ENCODE measurements at places on chromosomes 4 and X. TPM values are rescaled to one million over a fixed set of nuclear protein-coding genes. Genes with fewer than 3 reads are reported as not detected.

Gene ANOS1
- not detected for total RNA-seq

Gene CABS1
- total RNA-seq = not detected

Gene MMRN1
- 0.63 TPM for total RNA-seq

Gene SLAIN2
- 61.3 TPM for total RNA-seq

Gene CAPN6
- total RNA-seq = not detected

Gene ARAF
- 68.4 TPM for total RNA-seq

Gene RASSF6
- not detected for total RNA-seq

Gene MAGEA4
- not detected for total RNA-seq

Gene GAGE12J
- total RNA-seq = not detected

Gene ARMCX4
- total RNA-seq = 1.2 TPM

Gene SLIT2
- not detected for total RNA-seq

Gene H2BW2
- not detected for total RNA-seq

Gene DAPP1
- total RNA-seq = 16.7 TPM

DNA sequence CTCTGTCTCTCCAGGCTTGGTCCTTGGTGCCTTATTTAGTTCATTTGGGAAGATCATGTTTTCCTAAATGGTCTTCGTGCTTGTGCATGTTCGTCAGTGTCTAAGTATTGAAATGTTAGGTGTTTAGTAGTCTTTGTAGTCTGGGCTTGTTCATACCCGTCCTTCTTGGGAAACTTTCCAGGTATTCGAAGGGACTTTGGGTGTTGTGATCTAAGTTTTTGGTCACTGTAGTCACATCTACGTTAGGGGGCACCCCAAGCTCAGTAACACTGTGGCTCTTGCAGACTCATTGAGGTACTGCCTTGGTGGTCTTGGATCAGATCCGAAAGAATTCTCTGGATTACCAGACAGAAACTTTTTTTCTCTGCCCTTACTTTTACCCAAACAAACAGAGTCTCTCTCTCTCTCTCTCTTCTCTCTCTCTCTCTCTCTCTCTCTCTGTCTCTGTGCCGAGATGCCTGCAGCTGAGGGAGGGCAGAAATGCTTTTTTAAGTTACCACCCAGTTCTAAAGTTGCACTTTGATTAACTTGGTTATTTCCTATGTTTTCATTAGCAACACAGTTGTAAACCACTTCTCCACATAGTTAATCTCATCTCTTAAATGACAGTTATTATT, 67.6 kb upstream of the SLC7A3 start:
- peak; percentile 32 for DNase-seq

DNA sequence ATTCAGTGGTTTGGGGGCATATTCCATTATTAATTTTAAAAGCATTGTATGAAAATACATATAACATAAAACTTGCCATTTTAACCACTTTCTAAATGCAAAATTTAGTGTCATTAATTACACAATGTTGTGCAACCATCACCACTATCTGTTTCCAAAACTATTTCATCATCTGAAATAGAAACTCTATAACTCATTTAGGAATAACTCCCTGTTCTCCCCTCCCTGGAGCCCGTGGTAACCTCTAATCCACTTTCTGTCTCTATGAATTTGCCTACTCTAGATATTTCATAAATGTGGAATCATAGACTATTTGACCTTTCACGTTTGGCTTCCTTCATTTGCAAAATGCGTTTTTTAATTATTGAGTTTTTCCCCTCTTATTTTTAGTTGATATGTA, 101.4 kb upstream of the GPC4 start:
- DNase-seq = no peak

DNA sequence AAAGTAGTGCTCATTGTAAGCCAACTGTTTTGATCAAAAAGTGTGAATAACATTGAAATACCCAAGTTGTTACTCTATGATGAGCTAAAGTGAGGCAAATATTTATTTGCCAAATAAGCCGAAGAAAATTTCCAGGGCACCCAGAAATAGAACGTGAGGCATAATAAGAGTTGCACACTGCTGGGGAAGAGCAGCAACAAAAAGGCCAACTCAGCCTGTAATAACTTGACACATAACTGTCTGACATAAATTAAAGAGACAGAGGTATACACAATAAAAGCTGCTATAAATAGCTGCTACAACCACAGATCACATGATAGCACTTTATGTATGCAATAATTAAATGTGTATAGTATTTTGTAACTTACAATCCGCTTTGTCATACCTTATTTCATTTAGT, 2.0 kb upstream of the ABCB7 start:
- DNase-seq = no peak

- DNase-seq = no peak
These were observed 181.5 kb downstream of the SLIT2 start for GRCh38 chr4:20433097-20433705.

GRCh38 chrX:78945186-78945912, at the start of gene P2RY10:
Gene P2RY10, plus strand, starts transcription at chrX:78945391. Its CDS starts 15,130 bp downstream, at chrX:78960521.
- peak; percentile 42 for DNase-seq

DNA sequence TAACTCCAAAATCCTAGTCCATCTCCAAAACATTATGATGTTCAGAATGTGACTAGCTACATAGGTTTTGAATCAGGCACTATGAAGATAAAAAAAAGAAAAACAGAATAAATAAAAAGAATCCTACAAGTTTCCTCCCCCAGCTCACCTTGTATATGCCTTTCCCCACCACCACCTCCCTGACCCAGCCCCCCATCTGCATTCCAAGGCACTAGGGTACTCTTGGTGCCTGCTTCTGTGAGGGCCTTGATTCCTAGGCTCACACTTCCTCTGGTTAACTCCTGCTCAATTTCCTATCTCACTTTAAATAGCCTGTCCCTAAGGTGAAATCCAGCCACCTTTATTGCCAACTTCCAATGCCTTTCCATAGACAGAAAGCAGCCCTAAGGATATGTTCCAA, 178.7 kb upstream of the ATOH1 start:
- no peak for DNase-seq

- no peak for DNase-seq
These were observed 18.9 kb upstream of the MND1 start for GRCh38 chr4:153325558-153325957.

- DNase-seq = no peak
These were observed 56.9 kb downstream of the ARHGAP10 start for GRCh38 chr4:147788791-147789190.

DNA sequence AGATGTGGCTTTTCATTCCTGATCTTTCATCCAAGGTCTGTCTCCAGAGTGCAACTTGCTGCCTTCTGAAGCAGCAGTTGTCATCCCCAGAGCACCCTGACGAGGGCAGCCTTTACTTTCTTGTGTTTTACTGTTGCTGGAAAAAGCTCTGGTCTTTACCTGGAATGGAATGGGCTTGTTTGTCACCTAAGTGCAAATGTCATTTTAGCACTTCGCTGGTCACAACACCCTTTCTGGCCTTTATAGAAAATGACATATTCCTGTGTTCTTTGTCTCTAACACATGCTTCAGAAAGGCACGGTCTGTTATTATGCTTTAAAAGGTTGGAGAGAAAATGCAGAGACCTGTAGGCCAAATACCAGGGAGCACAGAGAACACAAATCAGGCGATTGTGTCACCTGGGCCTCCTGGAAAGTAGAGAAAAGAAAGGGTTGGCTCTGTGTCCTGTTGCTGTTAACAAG, 332.7 kb upstream of the IGFBP7 start:
- no peak for DNase-seq

DNA sequence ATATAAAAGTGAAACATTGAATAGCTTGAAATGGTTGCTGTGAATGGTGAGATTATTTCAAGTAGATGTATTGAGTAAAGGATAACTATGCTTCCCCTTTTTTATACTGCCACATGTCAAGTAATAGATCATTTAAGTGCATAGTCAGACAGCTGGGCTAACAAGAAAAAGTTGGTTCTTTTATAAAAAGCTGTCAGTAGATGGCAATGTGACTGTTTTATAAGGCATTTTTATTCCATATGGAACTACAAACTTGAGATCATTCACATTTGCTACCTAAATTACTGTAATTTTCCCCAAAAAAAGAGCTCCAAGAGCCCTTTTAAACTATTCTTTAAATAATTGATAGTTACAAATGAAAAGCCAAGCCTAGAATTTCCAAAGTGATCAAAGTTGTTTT, 831.0 kb downstream of the C4orf33 start:
- no peak for DNase-seq

- DNase-seq = peak; percentile 96
These were observed 134.8 kb downstream of the ARHGAP10 start for GRCh38 chr4:147866532-147867271.

GRCh38 chrX:146581981-146582712, 227.4 kb upstream of the CXorf51B start:
- DNase-seq = no peak

DNA sequence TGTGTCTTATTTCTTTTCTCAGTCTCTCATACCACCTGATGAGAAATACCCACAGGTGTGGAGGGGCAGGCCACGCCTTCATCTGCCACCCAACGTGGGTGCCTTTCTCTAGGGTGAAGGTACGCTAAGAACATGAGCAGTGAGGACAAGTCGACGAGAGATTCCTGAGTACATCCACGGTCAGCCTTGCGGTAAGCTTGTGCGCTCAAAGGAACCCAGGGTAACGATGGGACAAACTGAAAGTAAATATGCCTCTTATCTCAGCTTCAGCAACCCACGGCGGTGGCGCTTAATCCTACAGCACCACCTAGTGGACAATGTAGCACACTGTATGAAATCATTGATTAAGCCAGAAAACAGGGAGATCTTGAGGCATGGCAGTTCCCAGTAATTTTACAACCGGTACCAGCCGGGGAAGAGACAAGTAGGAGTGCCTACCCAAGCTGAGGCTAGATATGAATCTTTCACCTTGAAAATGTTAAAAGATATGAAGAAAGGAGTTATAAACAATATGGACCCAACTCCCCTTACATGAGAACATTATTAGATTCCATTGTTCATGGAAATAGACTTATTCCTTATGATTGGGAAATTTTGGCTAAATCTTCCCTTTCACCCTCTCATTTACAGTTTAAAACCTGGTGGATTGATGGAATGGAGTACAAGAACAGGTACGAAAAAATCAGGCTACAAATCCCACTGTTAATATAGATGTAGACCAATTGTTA, 63.0 kb downstream of the ZNF732 start:
- peak; percentile 78 for DNase-seq

- no peak for DNase-seq
These were observed 59.7 kb upstream of the PGRMC2 start for GRCh38 chr4:128347175-128347868.

DNA sequence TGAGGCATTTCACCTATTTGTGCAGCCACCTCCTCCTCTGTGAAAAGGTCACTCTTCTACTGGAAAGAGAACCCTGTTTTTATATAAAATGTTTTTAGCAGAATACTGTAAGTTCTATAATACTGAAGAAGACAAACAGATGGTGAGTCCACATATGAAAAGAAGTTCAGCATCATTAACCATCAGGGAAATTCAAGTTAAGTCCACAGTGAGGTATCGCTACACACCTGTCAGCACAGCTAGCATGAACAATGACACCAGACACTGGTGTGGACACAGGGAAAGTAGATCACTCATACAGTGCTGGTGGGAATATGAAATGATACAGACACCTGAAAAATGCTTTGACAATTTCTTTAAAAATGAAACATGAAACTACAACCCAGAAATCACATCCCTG, 133.0 kb downstream of the MAD2L1 start:
- no peak for DNase-seq

- DNase-seq = peak; percentile 41
These were observed 116.8 kb upstream of the SHISA3 start for GRCh38 chr4:42280327-42281095.

DNA sequence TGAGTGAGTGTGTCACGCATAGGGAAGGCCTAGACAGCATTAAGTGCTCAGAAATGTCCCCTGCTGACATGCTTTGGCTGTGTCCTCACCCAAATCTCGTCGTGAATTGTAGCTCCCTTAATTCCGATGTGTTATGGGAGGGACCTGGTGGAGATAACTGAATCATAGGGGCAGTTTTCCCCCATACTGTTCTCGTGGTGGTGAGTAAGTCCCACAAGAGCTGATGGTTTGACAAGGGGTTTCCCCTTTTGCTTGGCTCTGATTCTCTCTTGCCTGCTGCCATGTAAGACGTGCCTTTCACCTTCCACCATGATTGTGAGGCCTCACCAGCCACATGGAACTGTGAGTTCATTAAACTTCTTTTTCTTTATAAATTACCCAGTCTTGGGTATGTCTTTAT, 78.0 kb downstream of the NSUN7 start:
- DNase-seq = no peak

- no peak for DNase-seq
These were observed 11.1 kb upstream of the LRAT start for GRCh38 chr4:154732669-154733068.

DNA sequence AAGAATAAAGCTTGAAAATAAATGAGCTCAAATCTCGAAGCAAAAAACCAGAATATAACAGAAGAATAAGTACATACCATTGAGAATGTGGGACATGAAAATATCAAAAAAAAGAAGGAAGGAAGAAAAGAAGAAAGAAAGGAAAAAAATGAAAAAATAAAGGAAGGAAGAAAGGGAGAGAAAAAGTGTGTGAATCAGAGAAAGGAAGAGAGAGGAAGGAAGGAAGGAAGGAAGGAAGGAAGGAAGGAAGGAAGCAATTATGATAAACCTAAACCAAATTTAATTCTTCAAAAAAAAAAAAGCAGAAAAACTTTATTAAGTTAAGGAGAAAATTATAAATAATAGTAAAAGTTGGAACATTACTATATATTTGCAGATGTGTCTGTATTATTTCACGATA, 949.8 kb downstream of the NLGN4X start:
- no peak for DNase-seq

- DNase-seq = no peak
These were observed 72.8 kb downstream of the SMIM20 start for GRCh38 chr4:25986807-25987206.

- no peak for DNase-seq
These were observed 388.2 kb downstream of the OPHN1 start for GRCh38 chrX:68045008-68045577.

- no peak for DNase-seq
These were observed 90.4 kb upstream of the SLC6A14 start for GRCh38 chrX:116345958-116346357.

DNA sequence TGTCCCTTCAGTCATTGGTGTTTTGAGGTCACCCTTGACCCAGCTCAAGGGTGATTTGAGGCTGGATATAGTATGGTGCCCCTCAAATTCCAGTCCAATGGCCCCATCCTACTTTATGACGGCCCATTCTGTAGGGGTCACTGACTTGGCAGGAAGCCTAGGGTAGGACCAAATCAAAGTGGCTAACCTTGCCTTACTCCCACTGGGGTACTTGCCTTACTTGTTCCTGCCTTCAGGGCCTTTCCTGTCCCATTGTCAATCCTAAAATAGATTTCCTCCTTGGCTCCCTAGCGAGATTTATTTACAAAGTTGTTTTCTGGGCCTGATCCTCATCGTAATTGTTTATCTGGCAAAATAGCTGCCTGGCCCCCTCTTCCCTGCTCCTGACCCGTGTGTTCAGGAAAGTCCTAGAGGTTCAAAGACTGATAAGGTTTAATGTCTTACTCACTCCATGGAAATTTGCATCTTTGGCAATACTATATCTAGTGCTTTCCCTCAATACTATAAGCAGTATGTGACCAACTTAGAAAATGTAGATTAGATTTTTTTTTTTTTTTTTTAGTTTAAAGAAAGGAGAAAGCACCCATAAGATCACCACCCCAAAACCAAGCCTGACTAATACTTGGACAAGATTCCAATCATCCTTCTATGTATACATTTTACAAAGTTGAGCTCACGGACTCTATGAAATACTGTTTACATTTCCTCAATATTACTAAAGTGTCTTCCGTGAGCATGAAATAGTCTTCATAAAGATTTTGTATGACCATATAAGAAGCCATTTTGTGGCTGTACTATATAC, 44.8 kb downstream of the MSN start:
- DNase-seq = no peak
